ENCODE measurements at places on chromosomes 5 and 9.

DNA sequence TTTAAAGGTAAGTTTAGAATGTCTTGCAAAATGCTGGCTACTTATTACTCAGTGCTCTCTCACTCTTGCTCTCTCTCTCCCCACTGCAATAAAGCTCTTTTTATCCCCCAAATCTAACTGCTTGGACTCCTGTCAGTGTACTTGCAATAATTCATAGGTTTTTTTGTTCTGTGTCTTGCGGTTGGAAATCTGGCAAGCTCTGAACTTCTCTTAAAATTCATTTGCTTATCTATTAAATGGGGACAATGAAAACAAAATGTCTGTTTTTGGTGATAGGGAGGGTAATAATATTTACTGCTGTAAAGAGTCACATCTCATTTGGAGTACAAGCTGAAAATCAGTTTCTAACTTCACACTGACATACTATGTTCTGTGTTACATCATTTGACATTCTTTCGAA, 18.7 kb upstream of the OR13D1 start:
- DNase-seq, result no peak

DNA sequence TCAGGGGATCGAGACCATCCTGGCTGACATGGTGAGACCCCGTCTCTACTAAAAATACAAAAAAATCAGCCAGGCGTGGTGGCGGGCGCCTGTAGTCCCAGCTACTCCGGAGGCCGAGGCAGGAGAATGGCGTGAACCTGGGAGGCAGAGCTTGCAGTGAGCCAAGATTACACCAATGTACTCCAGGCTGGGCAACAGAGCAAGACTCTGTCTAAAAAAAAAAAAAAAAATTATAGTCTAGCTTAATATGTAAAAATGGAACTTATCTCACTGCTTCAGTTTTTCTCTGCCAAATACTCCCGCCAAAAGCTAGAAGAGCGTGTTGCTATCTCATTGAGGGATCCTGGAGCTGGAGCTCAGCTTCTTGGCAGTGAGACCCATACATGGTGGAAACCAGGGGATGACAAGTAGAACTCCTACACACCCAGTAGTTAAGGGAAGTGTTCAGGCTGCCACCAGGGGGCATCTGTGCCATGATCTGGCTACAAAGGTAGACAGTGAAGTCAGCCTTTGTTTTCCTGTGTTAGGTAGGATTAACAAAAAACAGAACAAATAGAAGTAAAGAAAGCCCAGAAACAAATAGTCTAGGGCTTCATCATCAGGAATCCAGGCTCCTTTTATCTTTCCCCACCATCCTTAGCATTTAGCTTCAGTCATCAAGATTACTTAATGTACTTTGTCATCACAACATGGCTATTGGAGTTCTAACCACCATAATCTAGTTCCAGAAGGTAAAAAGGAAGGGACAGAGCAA, 33.6 kb upstream of the GLIPR2 start:
- peak; percentile 86 for DNase-seq

- no peak for DNase-seq
These were observed 132.0 kb upstream of the GRIA1 start for GRCh38 chr5:153358315-153358976.

DNA sequence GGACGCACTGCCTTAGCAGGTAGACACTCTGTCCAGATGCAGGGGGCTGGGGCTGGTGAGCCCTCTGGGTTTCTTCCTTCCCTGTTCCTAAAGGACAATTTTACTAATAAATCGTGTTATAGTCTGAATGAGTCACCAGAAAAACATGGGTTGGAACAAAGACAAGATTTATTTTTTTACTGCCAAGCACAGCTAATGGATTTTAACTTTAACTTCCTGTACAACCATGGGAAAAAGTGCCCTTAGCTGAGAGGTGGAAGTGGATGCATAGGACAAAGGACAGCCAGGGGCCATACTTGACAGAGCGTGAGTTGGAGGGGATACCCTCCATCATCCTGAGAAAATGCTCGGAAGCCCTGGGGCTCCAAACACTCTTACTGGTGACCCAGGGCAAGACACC, 300.7 kb downstream of the MSX2 start:
- DNase-seq, result no peak

- DNase-seq, result peak; percentile 35
These were observed 43.4 kb upstream of the EXOC3 start for GRCh38 chr5:399296-400281.

DNA sequence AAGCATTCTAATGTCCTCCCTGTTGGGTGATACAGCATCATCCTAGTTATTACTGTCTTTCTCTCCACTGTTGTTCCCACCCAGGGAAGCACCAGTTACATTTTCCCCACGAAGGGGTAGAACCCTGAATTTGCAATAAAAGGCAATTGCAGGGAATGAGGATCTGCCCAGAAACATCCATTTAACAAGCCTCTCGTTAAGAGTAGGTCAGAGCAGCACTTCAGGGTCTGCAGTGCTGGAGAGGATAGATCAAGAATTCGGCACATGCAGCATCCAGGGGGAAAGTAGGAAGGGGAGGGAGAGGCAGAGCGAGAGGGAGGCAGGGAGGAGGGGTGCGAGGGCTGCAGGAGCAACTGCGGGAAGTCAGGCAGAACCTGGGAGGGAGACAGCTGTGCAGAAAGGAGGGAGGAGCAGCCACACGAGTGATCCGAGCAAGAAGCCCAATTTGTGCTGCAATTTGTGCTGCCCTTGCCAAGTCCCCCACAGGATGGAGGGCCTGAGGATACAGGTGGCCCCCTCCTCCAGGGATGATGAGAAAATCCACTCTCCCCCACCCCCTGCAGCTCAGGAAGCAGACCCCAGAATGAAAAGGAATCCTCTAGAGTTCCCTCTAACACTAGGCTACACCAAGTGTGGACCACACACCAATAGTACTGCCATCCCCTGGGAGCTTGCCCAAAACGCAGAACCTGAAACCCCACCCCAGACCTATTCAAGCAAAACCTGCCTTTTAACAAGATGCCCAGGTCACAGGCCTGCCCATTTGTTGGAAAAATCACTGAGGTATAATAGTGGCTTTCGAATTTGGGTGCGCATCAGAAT, 62.2 kb downstream of the EPB41L4B start:
- no peak for DNase-seq

DNA sequence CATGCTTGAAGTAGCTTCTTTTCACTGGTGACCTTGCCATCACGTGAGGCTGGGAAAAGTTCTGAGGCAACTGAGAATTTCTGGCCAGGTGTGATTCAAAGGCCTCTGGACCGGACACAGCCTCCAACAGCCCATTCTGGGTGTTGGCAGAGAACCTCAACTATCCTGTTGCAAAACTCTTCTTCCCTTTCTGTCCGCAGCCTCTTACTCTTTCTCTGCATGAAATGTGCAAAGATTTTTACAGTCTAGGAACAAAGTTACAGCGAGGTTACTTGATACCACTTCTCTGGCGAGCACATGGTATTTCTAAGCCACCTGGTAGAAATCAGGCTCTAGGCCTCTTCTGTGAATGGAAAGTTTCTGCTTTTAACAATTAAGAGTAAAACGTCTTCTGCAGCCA, 79.2 kb downstream of the FREM1 start:
- no peak for DNase-seq

DNA sequence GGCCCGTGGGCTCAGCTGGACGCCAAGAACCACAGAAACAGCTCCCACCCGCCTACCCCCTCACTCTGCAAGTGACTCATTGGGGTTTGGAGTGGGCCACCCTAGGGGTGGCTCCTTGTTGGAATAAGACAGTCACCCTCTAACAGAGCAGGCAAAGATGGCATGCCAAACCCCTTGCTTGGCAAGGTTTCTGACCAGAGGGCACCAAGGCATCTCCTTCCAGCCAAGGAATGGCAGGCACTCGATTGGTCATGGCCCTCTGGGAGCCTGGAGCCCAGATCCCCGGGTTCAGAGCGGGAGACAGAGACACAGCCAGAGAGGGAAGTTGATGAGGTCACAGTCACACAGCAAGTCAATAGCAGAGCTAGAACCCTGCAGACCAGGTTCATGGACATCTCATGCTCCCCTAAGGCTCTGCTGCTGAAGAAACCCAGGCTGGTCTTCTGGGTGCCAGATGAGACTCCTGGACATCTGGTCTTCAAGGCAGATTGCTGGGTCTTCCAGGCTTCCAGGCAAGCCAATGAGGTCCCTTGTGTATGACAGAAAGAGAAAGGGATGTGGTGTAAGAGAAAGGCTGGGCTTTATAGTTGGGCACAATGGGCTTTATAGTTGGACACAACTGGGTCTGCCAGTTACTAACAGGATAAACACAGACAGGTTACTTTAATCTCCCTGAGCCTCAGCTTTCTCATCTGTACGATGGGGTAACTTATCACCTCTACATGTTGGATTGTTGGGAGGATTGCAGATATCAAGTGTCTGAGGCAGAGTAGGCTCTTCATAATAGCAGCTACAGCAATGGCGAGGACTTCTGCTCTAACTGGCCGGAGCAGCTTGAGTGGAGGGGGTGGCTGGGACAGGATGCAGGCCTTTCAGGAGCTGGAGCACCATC, 23.3 kb upstream of the KIF12 start:
- no peak for DNase-seq

- no peak for DNase-seq
These were observed 46.3 kb upstream of the NR3C1 start for GRCh38 chr5:143449772-143450171.

DNA sequence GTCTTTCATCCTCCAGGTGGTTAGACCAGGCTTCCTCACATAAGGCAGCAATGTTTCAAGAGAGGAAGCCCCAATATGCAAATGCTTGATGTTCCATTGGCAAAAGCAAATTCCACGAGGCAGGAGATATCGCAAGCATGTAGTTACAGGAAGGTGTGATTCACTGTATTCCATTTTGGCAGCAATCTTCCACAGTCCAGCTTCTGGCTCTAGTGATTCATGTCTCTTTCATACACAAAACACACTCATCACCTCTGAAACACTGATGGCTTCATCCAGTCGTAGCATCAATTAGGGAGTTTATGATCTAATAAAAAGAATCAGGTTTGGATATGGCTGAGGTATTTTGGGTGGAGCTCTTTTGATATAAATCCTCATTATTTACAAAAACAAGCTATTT, 552.2 kb upstream of the RIOK2 start:
- no peak for DNase-seq

DNA sequence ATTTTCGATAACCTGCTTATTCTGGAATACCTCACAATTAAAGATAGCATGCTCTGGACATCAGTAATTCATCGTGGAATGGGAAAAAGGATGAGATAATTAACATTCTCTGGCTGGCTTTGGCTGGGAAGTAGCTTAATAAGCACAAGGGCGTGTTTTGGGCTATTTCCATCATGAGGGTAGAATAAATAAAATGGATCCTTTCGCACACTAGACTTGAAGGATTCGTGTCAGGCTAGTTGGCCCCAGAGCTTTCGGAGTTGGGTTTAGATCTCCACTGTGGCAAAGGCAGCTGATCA, 151.2 kb upstream of the ADRA1B start:
- no peak for DNase-seq

DNA sequence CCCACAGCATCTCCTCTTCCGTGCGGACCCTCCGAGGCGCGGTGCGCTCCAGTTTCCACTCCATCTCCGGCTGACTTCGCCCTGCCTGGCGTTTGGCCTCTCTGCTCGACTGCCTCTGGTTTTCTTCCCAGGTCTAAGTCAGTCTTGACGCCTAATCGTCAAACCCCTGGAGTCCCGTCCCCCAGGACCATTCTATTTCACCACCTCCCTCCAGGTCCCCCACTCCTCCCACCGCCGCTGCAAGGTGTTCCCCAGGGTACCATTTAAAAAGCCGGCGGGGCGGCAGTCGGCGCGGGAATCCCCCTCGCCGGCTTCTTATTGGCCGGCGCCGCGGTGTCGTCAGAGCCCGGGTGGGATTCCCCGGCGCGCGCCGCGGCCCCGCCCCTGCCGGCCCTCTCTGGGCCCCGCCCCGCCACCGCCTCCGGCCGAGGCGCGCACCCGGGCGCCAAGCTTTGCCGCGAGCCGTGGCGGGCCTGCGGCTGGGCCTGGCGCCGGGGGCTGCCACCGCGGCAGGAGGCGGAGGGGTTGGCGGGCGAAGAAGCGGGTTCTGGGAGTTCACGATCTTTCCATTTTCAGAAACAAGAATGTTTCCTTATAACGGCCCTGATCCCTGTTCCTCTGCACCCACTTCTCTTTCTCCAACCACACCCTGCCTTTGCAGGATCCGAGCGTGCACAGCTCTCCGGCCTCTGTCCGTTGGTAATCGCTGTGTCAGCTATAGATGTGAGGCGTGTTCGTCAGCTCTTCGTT, at the start of gene CDC20B:
Gene CDC20B, minus strand, starts transcription at position 241 of the 750 bp plus-strand sequence. Its CDS starts 177 bp downstream, at position 64.
- DNase-seq, result peak; percentile 33

GRCh38 chr5:146675636-146676035, 159.6 kb upstream of the GPR151 start:
- no peak for DNase-seq

GRCh38 chr9:12696931-12697622, 3.9 kb downstream of the TYRP1 start:
- DNase-seq, result no peak

- no peak for DNase-seq
These were observed 158.5 kb downstream of the SLIT3 start for GRCh38 chr5:169142264-169142970.

GRCh38 chr5:37837414-37838032, 2.3 kb downstream of the GDNF start:
- peak; percentile 54 for DNase-seq

DNA sequence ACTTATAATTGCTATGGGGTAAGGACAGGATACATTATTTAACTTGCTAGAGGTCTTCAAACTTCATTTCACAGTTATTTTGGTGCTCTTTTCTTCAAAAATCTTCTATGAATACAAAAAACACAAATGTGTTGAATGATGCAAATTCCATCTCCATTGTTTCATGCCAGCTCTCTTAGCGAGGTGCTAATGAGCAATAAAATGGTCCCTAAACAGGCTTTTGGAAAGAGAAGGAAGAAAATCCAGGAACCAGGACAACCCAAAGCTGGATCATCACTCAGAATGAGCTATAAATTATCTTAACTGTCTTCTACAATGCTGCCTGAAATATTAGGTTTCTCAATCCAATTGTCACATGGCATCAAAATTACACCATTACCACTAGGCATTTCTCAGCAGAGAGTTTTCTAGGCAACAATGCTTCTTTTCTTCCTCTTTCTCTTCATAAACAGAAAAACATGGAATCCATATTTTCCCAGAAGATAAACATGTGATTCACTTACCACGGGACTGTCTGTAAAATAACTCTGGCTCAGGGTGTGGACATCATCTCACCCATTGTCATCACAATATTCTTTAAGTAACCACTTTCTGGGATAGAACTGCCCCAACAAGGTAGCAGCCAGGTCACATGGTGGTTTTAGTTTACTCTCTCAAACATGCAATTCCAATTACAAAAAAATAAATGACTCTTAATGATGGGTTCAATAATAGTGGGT, 249.4 kb downstream of the NPR3 start:
- no peak for DNase-seq

GRCh38 chr5:63794296-63794695, 167.9 kb downstream of the HTR1A start:
- no peak for DNase-seq

- no peak for DNase-seq
These were observed 6.0 kb downstream of the INSYN2B start for GRCh38 chr5:169974121-169974770.

GRCh38 chr5:31366941-31367340, 165.0 kb downstream of the DROSHA start:
- no peak for DNase-seq

- DNase-seq, result no peak
These were observed 143.7 kb downstream of the FSTL4 start for GRCh38 chr5:133468596-133468995.

GRCh38 chr5:119022017-119022745, 33.8 kb upstream of the DTWD2 start:
- DNase-seq, result no peak

- no peak for DNase-seq
These were observed 347.3 kb upstream of the CDH6 start for GRCh38 chr5:30846171-30846570.

GRCh38 chr9:134476272-134476941, 150.2 kb downstream of the RXRA start:
- no peak for DNase-seq

- no peak for DNase-seq
These were observed 99.9 kb upstream of the PPP1R26 start for GRCh38 chr9:135379540-135380267.
